NCI-H2081 treated with DMSO at 0.1 percent for 48 hours (cell line): ENCODE measurements at places on chromosomes 6 and 20.

DNA sequence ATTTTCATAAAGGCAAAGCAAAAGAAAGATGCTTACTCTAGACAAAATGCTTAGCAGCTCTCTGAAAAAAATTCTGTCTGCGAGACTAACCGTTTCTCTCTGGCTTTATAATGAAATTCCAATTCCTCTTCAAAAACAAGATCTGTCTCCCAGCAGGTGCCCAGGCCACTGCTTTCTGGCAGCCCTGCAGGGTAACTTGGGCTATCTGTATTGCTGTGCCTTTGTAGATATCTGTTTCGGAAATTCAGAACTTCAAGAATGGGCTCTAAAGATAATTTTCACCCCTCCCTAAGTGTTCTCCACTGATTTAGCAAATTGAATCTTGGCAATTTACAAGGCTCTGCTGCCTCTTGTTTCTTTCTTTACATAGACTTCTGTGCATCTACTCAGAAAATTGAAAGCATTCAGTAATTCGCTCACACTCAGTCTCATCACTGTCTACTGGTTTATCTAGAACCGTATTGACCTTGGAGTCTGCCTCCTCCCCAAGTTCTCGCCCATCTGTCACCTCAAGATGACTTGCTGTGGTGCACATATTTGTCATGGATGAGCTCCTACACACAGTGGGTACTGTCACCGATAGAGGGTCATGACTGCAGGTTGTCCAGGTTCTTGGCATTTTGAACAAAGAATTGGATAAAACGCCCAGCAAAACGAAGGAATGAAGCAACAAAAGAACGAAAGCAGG, 26.4 kb upstream of the FABP7 start:
- DNase-seq: no peak

- no peak for DNase-seq
Observed at GRCh38 chr6:100466410-100467128, 1.8 kb upstream of the SIM1 start.

DNA sequence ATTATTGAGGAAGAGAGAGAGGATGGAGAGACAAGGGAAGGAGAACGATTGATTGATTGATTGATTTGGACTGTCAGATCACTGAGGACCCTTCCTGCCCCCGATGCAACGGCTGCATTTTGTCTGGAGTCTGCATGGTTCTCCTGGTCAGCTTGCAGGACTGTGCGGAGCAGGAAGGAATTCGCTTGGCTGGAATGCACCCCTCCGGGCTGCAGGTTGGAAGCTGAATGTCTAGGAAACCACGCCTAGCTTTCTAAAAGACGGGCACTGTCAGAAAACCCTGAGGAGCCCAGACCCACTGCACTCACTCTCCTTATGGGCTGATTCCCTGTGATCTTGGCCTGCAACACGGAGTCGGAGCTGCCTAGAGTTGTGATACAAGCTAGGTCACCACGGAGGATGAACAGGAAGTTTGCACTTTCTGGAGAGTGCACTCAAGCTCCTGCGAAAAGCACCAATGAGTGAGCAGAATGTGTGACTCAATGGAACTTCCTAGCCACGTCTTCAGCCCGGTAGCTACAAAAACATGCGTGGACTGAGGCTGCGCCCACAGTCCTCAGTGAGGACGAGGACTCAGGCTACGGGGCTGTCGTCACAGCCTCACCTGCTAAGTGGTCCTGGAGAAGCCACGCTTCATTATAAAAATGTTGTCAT, 14.4 kb downstream of the DACT2 start:
- DNase-seq: no peak

DNA sequence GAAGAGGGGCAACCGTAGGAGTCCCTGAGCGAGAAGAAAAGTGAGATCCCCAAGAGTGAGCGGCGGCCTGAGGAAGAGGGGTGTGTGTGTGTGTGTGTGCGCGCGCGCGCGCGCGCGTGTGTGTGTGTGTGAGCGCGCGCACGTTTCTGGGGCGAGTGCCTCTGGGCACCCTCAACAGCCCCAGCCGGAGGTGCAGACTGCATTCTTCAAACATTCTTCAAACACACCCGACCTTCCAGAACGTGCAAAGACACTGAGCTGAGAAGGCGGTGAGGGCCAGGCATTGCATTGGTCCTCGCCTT, 76.2 kb upstream of the FOXP4 start:
- DNase-seq: no peak

DNA sequence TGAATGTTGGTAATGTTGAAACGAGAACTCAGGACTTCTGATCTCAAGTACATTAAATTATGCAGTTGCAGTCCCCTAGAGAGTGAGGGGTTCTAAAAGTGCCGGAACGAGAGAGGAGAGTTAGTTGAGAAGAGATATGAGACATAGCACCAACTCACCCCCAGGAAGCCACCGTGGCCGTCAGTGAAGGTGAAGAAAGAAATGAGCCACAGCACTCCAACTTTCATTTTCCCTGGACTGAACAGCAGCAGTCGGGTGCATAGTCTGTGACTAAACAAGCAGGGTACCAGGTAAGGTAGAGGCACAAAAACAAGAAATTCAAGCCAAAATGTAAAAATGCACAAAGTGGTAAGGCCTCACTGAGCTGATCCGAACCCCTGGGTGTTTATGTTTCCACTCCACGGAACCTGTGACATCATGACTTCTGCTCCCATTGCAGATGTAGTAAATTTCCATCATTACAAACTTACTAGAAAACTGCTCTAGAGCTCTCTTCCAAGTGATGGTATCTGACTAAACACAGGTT, 13.2 kb downstream of the ADGRF1 start:
- no peak for DNase-seq

DNA sequence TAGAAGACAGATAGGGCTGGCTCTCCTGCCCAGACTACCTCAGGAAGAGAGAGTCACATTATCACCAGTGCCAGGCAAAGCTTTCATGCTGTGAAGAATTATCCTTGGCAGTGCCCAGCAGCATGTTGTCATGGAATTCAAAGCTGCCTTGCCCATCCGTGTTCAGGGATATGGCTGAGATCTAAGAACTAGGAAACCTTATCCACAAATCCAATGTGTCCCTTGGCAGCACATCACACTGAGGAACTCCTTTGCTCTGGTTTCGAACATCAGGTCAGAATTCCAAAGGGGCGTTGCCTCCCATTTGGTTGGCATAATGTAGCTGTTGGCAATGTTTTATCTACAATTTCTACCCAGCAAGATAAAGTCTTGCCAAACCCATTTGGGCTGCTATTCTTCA, 52.7 kb downstream of the ADGRF1 start:
- no peak for DNase-seq

- no peak for DNase-seq
Observed at GRCh38 chr6:31578184-31579118, 3.1 kb downstream of the TNF start.

DNA sequence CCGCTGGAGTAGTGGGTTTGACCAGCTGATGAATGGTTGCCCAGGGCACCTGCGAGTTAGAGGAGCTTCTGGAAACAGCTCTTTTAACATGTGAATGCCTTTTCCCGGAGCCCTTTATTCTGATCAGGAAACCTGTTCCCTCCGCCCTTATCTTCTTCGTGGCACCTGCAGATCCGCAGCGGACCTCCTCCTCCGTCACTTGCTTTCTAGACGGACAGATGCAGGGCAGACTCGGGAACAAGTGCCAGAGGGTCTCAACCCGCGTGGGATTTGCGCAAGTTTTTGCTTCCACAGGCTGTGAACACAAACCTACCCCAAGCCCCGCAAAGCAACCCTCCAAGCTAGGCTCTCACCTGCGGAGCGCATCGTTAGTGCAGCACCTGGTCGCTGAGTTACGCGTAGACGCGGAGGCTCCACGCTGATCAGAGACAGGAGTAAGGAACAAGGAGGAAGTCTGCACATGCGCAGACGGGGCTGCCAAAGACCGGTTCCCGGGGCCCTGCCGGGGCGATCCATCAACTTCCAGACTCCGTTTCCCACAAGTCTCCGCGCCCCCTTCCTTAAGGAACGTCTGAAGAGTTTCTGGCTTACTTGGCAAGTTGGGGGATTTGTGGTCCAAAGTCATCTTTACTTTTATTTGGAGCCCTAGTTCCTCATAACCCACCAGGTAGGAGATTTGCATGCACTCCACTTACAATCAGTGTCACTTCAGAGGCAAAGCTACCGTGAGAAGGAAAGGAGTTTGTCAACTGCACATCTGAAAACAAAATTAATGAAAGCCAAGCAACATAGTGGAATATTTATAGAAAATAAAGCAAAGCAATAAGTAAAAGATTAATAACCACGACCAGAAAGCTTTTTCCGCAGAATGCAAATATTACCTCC, 52.7 kb upstream of the ELMO2 start:
- DNase-seq: no peak

DNA sequence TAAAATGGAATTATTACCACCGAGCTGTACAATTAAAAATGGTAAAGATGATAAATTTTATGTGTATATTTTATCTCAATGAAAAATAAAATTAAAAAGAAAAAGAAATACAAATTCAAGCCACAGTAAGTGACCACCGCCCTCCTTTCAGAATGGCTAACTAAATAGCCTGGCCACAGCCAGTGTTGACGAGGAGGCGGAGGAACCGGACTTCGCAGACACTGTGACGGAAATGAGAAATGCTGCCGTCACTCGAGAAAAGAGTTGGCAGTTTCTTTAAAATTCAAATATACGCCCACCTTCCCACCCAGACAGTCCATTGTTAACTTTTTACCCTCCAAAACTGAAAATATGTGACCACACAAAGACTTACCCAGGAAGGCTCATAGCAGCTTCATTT, 50.0 kb downstream of the FOXF2 start:
- no peak for DNase-seq

DNA sequence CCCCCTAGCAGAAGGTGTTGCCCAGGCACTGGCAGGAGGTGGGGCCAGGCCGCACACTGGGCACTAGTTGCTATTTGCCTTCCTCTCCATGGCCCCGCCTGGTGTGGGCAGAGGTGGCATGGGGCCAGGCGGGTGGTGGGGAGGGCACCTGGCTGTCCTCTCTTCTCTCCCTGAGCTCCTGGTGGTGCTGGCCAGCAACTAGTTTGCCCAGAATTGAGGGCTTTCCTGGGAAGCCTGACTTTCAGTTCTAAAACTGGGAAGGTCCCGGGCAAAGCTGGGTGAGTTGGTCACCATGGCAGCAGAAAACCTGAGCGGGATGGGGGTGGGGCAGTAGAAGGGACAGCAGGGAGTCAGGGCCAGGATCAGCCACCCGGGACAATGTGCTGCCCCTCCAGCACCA, 48.2 kb downstream of the RBM38 start:
- no peak for DNase-seq

- DNase-seq: no peak
Observed at GRCh38 chr6:109628158-109629000, 62.6 kb downstream of the AK9 start.

DNA sequence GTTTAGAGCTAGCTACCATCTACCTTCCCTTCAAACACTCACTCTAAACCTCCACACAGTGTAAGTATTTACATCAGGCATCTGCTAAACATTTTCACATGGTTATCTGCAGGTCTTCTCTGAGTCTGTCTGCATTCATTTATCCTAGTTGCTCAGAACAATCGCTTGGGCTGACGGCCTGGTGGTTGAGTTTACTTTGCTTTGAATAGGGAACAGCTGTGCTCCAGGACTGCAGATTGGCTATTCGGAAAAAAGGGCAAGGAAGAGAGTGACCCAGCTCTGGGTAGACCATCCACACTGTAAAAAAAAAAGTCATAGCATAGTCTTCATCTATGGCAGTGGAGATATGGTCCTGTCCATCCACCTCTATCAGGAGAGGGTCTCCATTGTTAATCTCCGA, 115.3 kb upstream of the ESR1 start:
- DNase-seq: no peak

GRCh38 chr6:52507557-52508260, 69.2 kb downstream of the TRAM2 start:
- no peak for DNase-seq

- no peak for DNase-seq
Observed at GRCh38 chr20:37552415-37552814, 24.7 kb upstream of the BLCAP start.

DNA sequence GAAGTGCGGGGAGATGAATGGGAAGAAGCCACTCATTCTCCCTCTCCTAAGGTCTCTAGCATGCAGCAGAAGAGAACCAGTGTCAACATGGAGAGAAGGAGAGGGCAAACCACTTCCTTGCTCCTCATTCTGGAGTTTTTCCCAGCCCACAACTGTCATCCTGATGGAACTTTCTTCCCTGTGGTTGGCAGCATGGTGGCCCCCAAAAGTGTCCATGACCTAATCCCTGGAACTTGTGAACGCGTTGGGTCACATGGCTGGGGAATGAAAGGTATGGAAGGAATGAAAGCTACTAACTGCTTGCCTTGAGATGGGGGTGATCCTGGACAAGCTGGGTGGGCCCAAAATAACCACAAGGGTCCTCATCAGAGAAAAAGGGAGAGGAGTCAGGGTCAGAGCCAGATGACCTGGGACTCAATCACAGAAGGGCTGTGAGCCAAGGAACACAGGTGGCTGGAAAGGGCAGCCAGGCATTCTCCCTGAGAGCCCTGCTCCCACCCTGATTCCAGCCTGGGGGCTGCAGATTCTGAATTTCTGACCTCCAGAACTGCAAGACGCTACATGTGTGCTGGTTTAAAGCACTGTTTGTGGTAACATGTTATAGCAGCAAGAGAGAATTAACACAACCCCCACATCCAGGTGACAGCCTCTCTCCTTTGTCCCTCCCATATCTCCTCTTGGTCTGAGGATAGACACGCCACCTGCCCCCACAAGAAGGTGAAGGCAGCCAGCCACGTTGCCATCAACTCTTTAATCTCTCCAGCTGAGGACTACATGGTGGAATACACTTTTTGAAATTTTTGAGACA, 63.2 kb downstream of the PYGB start:
- no peak for DNase-seq

- DNase-seq: no peak
Observed at GRCh38 chr6:153312634-153313033, 181.6 kb upstream of the RGS17 start.
